ENCODE measurements at places on chromosomes 13 and 19.

DNA sequence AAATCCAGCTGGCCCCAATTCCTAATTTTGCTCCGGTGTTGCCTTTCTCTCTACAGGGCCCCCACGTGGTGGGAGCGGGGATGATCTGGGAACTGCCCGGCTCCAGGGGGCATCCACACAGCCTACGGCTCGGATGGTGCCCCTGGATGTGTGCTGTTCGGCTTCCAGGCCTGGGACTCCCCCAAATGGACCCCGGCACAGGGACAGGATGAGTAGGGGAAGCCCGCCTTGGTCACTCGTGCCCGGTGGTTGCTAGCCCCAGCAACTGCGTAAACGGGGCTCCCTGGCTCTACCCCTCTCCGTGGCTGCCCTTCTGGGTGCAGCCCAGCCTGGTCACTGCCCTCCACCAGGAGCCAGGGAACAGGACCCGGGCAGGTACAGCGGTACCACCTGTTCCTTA, 111.5 kb downstream of the TEX26 start:
- DNase-seq, result no peak

DNA sequence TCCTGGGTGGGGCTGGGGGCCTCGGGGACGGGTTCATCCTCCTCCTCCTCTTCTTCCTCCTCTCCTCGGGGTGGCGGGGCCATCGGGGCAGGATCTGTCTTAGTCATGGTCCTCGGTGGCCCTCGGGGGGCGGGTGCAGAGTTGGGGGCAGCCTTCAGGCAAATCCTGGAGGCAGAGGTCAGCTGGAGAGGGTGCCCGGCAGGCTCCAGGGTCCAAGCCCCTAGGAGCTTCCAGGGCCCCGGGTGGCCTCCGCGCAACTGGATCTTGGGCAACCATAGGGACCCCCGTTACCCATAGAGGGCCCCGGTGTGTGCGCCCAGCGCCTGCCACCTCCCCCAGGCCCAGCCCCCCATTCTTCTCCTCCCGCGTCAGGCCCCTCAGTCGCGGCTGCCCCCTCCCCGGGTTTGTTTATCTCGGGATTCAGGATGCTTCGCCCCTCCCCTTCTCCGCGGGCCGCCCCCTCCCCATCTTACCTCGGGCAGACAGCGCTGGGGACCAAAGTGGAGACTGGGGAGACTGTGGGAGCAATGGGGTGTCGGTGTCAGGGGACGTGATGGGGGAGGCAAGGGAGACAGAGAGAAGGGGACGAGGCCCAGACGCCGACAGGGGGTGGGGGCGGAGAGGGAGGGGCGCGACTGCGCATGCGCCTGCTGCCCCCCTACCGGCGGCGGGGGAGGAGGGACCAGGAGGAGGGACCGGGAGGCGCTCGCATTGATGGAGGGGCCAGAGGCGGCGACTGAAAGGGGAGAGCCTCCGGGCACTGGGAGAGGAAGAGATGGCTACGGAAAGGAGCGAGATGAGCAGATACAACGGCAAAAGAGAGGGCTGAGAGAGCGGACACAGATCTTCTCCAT, at the start of gene CLIP3:
Gene CLIP3, minus strand, starts transcription at position 623 of the 854 bp plus-strand sequence. Its CDS starts 516 bp downstream, at position 107.
- no peak for DNase-seq

DNA sequence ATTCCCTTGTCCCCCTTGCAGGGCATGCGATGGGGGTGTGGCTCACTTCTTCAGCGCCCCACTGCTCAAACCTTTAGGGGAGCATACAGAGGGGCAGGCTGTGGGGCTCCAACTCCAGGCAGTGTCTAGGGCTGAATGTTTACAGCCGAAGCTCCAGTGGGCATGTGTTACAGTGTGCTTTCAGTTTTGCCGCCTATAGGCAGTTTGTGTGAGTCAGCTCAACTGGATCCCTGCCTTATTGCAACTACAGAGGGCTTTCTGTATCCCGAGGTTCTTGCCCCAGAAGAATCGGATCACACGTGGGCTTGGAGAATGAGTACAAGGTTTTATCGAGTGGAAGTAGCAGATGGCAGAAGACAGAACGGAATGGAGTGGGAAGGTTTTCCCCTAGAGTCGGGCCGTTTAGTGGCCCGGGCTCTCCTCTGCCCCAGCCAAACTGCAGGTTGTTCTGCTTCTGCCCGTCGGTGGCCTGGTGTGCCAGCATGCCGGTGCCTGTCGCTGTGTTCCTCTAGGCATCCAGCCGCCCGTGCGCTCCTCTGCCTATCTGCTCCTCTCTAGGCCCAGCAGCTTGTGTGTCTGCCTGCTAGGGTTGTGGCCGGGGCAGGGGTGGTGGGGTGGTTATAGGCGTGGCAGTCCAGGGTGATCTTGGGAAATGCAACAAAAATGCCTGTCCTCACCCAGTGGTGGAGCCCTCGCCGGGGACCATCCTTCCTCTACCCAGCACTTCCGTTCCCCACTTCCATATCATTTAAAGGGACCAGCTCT, 435.9 kb upstream of the SGCG start:
- peak; percentile 35 for DNase-seq

DNA sequence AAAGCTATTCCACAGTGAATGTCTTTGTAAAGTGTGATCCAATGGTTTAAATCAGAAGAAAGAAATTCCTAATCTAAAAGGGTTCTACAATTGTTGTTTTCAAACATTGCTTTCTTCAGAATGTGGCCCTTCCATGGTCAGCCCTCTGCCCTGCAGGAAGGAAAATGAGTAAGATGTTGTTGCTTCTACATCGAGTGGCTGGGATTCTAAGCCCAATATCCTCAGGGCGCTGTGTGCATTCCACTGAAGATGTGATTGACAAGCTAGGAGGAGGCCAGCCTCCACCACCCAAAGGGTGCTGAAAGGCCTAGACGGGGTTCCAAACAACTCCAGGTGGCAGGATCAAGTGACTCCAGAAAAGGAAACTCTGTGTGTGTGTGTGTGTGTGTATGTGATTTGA, 316.9 kb upstream of the TSHZ3 start:
- DNase-seq, result no peak

- no peak for DNase-seq
Measured at GRCh38 chr13:100140441-100140840, 51.5 kb downstream of the PCCA start.

- no peak for DNase-seq
Measured at GRCh38 chr13:98848746-98849145, 96.3 kb upstream of the SLC15A1 start.

DNA sequence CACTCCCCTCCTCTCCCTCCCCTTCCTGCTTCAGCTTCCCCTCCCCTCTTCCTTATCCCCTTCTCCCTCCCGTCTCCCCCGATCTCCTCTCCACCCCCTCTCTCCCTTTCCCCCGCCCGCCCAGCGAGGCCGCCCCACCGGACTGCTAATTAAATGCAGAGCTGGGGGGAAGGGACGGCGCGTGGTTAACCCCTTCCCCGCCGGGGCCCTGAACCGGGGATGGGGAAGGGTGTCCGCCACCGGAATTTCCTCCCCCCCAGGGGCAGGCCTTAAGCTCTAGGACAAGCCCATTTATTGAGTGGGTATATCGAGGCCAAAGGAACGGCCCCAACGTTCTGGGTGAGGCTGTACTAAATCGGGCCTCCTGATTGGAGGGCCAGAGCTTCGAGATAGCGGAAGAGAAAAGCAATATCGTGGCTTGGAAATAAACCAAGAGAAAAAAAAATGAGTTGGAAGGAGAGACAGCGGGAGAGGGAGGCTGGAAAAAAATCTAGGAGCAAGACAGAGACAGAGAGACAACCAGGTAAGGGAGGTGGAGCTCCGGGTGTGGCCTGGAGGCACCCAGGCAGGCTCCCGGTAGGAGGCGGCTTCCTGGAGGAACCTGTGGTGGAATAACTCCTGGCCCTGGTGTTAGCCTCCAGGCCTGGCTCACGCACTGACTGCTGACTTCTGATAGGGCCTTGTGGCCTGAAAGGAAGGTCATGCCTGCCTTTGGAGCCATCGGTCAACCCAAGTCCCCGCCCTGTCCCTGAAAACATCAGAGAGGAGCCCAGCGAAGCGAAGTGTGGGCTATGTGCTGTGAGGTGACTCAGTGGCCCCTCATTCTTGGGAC, 11.6 kb upstream of the JUND start:
- DNase-seq, result no peak

DNA sequence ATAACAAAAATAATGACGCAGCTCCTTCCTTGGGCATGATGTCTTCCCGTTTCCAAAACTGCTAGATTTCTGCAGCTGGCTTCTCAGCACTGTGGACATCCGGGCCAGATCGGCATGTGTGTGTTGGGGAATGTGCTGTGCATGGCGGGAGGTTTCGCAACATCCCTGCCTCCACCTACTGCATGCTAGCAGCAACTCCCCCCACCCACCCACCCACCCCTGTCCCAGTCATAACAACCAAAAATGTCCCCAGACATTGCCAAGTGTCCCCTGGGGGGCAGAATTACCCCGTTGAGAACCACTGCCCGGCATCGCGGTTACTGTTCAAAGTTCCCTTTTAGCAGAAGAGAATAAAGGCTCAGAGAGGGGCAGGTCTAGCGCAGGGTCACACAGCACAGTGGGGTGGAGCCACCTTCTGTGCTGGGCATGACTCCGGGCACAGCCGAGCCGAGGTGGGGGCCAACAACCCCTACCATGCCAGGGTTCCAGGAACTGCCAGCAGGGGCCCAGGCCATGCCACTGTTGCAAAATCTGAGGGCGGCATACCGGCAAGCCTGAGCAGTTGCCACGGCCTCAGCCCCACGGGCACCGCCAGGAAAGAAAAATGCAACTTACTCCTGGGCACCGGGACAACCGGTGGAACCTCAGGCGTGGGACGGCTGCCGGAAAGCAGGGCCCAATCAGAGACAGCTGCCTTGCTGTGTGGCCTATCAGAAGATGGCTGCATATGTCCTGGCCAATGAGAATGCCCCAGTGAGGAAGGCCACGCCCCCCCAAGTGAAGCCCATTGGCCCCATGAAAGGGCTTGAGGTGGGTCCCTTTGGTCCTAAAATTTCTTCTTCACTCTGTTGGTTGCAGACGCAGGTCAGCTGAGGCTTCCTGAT, 22.5 kb upstream of the NFIC start:
- DNase-seq, result no peak

DNA sequence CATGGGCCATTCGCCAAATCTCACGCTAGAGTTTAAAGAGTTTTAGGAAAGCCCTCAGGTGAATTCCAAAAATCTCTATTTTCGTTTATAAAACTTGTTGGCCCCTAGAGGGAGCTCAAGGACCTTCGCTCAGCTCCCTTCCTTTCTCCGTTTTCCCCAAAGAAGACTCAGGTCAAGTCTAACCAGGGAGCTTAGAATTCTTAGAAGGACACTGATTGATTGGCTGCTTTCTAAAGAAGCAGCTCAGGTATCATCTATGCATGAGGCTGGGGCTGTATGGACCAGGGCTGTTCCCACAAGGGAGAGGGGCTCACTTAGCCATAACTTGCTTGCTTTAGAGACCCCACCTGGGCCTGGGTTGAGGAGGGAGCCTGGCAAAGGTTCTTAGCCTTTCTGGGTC, 20.5 kb downstream of the DZIP1 start:
- DNase-seq, result peak; percentile 64

DNA sequence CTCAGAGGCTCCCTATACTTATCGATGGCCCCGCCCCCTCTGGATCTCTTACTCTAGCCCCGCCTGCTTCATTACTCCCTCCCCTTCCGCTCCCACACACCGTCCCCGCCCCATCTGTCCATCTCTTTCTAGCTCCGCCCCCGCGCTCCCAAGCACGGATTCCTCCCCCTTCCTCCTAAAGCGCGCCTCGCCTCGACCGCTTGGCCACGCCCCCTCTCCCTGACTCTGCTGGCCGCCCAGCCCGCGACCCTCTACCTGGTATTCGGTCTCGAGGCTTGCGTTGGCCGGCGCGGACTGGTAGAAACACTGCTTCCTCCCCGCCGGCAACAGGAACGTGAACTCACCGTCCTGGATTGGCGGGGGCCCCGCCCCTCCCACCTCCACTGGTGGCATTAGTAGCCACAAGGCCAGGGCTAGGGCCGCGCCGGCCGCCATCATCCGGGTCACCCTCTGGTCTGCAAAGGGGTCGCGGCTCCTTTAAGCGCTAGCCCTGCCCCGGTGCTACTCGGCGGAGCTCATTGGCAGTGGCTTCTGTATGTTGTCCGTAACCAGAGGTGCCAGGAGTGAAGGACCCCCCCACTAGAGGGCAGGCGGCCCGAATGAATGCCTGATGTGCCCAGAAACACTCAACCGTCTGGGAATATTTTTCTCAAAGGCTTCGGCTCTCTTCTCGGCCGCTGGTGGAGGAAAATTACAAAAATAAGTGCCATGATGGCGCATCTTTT, at the start of gene TMED1:
Gene TMED1, minus strand, starts transcription at position 459 of the 725 bp plus-strand sequence. Its CDS starts 21 bp downstream, at position 438.
- DNase-seq, result peak; percentile 94

- no peak for DNase-seq
Measured at GRCh38 chr19:45999653-46000121, 4.4 kb downstream of the CCDC61 start.

DNA sequence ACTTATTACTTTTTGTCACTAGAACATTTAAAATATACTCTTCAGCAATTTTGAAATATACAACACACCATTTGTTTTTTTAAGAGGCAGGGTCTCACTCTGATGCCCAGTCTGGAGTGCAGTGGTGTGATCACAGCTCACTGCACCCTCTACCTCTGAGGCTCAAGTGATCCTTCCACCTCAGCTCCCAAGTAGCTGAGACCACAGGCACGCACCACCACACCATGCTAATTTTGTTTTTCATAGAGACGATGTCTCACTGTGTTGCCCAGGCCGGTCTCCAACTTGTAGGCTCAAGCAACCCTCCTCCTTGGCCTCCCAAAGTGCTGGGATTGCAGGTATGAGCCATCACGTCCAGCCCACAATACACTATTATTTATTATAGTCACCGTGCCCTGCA, 2.6 kb downstream of the IGFL2 start:
- no peak for DNase-seq

DNA sequence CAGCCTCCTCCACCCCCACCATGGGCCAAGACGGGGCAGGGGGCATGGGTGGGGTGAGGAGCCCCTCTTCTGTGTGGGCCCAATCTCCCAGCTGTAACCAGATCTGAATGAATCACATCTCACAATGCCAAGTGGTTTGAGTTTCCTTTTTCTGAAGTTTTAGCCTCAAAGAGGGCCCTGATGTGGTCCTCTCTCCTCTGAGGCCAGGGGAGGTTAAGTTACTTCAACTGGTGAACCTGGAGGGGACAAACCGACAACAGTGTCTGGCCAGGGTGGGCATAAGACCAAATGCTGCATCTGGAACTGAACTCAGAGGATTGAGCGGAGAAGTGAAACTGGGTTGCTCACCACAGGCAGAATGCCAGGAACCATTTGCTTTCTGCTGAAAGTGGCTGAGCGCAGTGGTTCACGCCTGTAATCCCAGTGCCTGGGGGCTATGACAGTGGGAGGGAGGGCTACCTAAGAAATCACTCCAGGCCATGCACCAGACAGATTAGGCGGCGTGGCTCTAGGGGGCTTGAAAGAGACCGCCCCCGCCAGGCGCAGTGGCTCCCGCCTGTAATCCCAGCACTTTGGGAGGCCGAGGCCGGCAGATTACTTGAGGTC, 15.4 kb upstream of the IRGC start:
- peak; percentile 14 for DNase-seq

GRCh38 chr13:29936051-29936813, 85.8 kb upstream of the UBL3 start:
- DNase-seq, result no peak
